SW480 (cell line): ENCODE measurements at places on chromosomes 5 and 9.
A peak's percentile ranks its signal among the peaks of the same experiment; 100 is the strongest.

- DNase-seq: peak; percentile 67
These were observed 8.6 kb downstream of the SPINK1 start for GRCh38 chr5:147822686-147823491.

- no peak for DNase-seq
These were observed 305.7 kb upstream of the KCNN2 start for GRCh38 chr5:114056185-114056538.

DNA sequence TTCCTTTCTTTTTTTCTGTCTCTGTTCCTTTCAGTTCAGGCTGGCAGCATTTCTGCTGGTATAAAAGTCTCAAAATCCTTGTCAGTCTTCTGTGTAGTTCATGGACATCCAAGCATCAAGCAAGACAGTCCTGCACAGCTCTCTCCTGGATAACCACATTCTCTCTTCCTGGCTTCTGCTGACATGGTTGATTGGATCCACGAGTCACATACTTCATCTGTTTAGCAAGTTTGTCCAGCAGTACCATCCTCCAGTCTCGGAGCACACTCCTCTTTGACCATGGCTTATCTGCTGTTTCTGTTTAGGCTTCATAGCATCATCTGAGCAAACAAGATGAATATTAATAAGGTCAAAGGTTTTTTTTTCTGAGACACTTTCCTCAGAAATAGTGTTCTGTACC is 220.8 kb downstream of the KDM4C start:
- no peak for DNase-seq

GRCh38 chr5:179348843-179349242 is 3.6 kb upstream of the ADAMTS2 start:
- no peak for DNase-seq

DNA sequence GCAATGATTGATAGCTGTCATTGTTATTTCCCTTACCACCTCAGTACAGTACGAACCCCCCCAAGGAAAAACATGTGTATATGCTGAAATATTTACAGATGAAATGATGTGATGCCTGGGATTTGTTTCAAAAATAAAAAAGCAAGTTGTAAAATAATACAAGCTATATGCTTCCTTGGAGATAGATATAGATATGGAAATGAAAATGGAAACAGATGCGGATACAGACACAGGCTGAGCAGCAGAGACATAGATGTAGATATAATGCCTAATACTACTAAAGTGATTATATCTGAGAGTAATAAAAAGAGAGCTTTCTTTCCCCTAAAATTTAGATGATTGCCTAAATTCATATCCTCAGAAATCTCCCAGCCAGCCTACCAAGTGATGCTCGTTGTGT is 127.5 kb upstream of the TNPO1 start:
- no peak for DNase-seq

DNA sequence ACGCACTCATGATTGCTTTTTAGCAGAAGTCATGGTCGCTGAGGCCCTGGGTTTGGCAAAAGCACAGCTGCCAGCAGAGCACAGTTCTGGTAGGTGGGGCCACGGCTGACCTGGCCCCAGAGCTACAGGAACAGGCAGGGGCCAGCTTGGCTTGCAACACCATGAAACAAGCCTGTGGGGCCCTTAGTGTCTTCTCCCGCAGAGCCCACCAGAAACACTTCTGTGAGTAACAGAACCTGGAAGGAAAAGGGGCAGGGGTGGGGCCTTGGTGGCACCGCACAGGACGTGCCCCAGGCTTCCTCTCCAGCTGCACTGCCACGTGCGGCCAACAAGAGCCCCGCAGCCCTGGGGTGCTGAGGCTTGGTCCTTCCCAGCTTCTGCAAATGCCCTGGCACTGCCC is 4.8 kb downstream of the ASB6 start:
- no peak for DNase-seq

DNA sequence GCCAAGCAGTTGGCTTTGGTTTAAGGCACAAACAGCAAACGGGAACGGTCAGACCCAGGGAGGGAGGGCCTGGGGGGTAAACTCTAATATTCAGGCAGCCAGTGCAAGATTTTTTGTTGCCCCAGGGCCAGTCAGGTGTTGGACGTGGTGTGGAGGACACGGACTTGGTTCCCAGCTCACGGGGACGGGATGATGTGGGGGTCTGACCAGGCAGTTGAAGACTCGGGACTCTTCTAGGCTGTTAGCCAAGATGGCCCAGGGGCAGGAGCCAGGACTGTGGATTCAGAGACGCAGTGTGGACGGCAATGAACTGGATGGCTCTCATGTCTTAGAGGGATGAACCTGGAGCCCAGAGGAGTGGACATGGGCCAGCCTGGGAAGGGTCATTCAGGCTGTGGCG is 169.2 kb downstream of the C9orf50 start:
- no peak for DNase-seq
